ENCODE measurements at places on chromosomes 3 and 15. TPM values are rescaled to one million over a fixed set of nuclear protein-coding genes. Genes with fewer than 3 reads are reported as not detected.

Gene CLEC3B
- 0.10 TPM for polyA plus RNA-seq

Gene DUOX1
- polyA plus RNA-seq: 0.03 TPM

Gene GASK1A
- polyA plus RNA-seq: not detected

Gene GYG1
- polyA plus RNA-seq: 15.7 TPM

Gene ASB14
- not detected for polyA plus RNA-seq

Gene UBAP1L
- polyA plus RNA-seq: 1.4 TPM

Gene RABL3
- polyA plus RNA-seq: 4.8 TPM

Gene PDZRN3
- not detected for polyA plus RNA-seq

Gene GOLGA6B
- not detected for polyA plus RNA-seq

- DNase-seq: no peak
Observed at GRCh38 chr3:175255698-175256097, 396.6 kb downstream of the NAALADL2 start.

GRCh38 chr3:32998631-32999451, 47.4 kb downstream of the CCR4 start:
- no peak for DNase-seq

DNA sequence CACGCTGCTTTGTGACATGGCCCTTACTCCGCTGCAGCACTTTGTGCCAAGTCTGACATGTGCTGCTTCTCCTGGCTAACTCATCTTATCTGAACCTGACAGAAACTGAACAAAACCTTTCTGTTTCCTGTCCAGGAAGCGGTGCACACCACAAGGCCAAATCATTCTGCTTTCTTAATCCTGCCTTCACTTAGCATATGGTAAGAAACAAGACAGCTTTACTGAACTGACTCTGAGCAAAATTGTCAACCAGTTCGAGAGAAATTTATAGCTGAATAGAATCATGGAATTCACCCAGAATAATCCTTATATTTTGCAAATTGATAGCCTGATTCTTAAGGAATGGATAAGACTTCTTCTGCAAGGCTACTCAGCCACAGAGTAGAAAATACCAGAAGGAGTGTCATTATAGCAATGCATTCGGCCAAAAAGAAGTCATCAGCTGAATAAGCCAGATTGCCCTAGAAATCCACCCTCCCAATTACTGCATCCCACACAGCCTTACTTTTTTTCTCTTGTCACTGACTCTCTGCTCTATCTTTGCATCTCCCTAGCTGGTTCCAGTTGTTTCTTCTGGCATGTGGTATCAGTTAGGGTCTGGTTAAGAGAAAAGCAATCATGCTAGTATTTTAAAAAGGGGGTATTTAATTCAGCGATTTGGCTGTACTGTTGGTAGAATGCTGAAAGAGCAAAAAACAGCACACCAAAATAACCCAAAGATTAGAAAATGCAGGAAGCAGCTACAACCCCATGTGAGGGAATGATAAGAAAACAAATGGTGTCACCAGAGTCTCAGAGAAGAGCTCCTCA, 41.6 kb upstream of the STRIT1 start:
- no peak for DNase-seq

- DNase-seq: no peak
Observed at GRCh38 chr3:166660962-166661361, 719.1 kb downstream of the ZBBX start.

GRCh38 chr3:139353920-139354556, 10.2 kb downstream of the MRPS22 start:
- DNase-seq: peak; percentile 62

DNA sequence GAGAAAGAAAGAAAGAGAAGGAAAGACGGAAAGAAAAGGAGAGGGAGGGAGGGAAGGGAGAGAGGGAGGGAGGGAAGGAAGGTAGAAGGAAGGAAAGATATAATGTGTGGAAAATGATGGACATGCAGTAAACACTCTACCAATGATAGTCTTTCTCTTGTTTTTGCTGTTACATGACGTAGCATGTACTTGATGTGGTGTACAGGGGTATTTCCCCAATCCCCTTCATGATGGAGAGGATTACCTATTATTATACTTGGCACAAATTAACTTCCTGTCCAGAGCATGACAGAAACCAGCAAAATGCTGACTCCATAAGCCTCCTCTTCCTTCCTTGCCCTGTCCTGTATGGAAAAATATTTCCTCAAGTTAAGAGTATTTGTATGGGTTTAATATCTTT, 124.4 kb downstream of the B3GALNT1 start:
- DNase-seq: no peak

DNA sequence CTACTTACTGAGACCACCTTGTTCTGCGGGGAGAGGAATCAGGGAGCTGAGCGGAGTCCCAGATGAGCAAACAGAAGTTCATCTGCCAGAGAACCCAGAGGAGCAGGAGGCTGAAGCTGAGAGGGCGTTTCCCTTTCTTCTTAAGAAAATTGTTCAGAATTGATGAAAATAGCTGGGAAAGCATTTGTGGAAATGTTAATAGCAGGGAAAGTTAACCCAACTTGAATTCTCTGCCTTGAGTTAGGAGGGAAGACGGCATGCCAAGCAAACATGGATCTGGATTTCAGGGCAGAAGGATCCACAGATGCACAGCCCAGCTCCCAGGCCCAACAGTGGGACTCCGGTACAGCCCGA, 23.2 kb downstream of the CRABP1 start:
- DNase-seq: no peak

GRCh38 chr15:92079047-92079446, 225.5 kb downstream of the SLCO3A1 start:
- peak; percentile 15 for DNase-seq

DNA sequence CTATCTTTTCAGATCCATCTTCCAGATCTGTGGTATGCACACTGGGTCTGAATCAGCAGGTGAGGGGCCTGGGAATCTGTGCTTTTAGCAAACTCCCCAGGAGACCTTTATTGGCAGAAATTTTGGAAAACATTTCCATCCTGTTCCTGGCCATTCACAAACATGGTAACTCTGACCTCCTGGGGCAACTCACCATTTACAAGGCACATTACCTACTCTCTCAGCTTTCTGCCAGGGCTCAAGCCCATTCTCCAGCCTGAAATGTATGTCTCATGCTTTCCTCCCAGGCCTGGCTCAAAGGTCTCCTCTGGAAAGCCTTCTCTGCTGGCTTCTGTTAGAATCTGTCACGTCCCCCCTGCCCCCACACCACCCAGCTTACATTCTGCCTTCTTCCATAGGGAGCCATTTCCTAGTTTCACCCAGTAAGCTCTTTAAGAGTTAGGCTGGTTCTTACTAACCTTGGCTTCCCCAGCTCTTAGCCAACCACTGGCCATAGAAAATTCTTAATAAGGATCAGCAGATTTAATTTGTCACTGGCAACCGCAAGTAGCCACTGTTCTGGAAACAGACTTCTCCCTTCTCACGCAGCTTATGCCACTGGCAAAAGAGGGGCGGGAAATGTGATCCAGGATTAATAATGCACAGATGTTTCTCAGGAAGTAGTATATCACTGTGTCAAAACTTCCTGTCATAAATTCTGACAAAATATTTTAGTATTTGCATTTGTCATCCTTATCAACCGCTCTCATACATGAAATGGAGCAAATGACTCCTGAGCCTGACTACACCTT, 55.0 kb downstream of the RORA start:
- DNase-seq: no peak

GRCh38 chr3:20837676-20838302, 651.8 kb upstream of the SGO1 start:
- no peak for DNase-seq

GRCh38 chr3:193174140-193174539, 66.9 kb upstream of the PLAAT1 start:
- no peak for DNase-seq

DNA sequence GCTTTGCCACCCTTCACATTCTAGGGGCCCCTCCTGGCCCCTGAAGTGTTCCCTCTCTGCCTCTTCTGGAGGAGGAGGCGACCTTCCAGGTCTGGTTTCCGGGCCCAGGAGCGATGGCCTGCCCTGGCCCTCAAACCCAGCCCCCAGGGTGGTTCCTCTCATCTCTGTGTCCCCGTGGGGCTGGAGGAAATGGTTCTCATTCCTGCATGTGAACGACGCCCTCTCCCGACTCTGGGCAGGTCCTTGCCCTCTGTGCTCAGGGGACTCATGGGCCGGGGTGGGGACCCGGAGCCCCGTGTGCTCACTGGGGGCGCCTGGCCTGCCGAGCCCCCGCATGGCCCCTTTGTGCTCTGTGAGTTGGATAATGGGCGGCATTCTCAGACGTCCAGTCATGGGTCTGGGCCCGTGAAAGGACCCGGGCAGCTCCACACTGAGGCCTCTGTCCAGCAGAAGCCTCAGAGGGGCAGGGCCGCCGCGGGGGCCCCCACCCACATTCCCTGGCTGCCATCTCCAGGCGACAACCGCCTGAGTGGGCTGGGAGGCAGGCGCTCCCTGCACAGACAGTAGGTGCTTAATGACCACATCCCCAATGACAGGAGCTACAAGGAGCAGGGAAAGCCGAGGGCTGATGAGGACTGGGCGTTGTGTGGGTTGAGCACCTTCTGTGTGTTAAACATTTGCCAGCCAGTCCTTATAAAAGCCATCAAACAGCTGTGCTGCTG, 5.5 kb upstream of the PLXND1 start:
- peak; percentile 70 for DNase-seq

GRCh38 chr3:153629148-153629547, 467.1 kb downstream of the RAP2B start:
- DNase-seq: no peak

DNA sequence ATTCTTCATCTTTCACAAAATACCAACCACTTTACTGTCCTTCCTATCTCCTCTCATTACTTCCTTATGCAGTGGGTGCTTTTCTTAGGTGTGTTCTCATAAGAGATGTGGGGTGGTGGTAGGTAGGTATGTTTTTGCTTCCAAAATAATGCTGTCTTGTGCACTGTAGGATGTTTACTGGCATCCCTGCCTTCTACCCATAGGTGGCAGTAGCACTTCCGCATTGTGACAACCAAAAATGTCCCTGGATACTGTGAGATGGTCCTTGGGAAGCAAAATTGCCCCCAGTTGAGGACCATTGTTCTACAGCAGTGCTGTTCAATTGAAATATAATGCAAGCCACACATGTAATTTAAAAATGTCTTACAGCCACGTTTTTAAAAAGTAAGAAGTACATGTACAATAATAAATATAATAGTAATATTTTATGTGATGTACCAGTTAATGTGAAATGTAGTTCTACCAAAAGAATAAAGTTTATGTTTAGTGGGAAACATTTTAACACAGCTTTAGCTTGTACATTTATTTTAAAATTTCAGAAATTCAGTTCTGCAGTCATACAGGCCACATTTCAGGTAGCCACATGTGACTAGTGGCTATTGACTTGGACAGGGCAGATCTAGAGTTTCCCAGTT, 75.2 kb downstream of the NEO1 start:
- peak; percentile 33 for DNase-seq

DNA sequence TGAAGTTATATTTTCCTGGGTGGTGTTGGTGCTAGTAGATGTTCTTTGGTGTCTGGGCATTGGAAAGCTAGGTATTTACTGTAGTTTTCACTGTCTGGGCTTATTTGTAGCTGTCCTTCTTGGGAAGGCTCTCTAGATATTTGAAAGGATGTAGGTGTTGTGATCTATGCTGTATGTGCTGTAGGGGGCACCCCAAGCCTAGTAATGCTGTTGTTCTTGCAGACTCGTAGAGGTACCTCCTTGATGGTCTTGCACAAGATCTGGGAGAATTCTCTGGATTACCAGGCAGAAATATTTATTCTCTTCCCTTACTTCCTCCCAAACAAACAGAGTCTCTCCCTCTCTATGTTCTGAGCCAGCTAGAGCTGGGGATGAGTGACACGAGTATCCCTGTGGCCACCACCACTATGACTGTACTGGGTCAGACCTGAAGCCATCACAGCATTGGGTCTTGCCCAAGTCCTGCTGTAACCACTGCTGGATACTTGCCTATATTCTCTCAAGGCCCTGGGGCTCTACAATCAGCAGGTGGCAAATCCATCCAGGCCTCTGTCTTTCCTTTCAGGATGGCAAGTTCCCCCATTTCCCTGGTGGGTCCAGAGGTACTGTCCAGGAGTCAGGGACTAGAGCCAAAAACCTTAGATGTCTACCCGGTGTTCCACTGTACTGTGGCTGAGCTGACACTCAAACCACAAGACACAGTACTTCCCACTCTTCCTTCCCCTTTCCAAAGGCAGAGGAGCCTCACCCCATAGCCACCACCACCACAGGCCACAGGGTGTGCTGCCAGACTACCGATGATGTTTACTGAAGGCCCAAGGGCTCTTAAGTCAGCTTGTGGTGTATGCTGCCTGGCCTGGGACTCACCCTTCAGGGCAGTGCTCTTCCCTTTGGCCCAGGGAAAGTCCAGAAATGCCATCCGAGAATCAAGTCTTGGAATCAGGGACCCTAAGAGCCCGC, 195.2 kb upstream of the DPPA4 start:
- peak; percentile 35 for DNase-seq

- DNase-seq: no peak
Observed at GRCh38 chr3:194758716-194759115, 73.0 kb downstream of the FAM43A start.

GRCh38 chr3:45992821-45993221, 2.8 kb downstream of the FYCO1 start:
- no peak for DNase-seq

DNA sequence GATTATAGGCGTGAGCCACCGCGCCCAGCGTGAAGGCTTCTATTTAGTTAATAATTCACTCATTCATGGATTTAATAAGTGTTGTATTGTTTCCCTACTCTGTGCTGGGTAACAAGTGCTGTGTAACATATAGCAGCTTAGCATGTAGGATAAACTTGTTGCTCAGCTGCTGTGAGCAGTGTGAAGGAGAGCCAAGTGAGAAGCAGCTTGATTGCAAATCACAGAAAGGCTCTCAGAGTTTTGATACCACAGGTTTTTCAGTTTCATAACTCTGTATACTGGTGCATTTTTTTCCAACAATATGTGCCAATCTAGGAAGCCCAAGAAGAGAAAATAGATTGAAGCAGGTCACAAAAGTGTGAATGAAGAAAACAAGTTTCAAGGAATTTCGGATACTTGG, 48.4 kb downstream of the AGTR1 start:
- no peak for DNase-seq

- peak; percentile 12 for DNase-seq
Observed at GRCh38 chr3:122858373-122858772, 63.5 kb downstream of the SLC49A4 start.

- no peak for DNase-seq
Observed at GRCh38 chr3:3353153-3353552, 173.7 kb upstream of the CRBN start.

GRCh38 chr3:127137113-127137512, 55.8 kb upstream of the PRR23E start:
- DNase-seq: no peak

GRCh38 chr3:118977671-118978392, 56.8 kb downstream of the IGSF11 start:
- no peak for DNase-seq

All from HepG2 (cell line).